Kidney (tissue), 22 donors: ENCODE measurements at places on chromosomes 7 and 10. TPM values are rescaled to one million over a fixed set of nuclear protein-coding genes. Genes with fewer than 3 reads are reported as not detected.

Gene SPACDR
- polyA plus RNA-seq: not detected

Gene CAV2
- 23.1 TPM for polyA plus RNA-seq

Gene ITPRID1
- polyA plus RNA-seq: not detected

Gene MALSU1
- polyA plus RNA-seq: 94.9 TPM

Gene CC2D2B
- polyA plus RNA-seq: 0.80 TPM

Gene CALN1
- not detected for polyA plus RNA-seq

Gene VWA2
- 0.17 TPM for polyA plus RNA-seq

Gene CPA1
- polyA plus RNA-seq: 1.1 TPM

Gene GPR85
- 0.65 TPM for polyA plus RNA-seq

Gene CLCN1
- polyA plus RNA-seq: not detected

Gene COL28A1
- polyA plus RNA-seq: 2.7 TPM

Gene AGR2
- 15.1 TPM for polyA plus RNA-seq

Gene LRRC18
- not detected for polyA plus RNA-seq

Gene BET1
- polyA plus RNA-seq: 32.2 TPM

Gene CPN1
- 0.43 TPM for polyA plus RNA-seq

Gene PHF14
- polyA plus RNA-seq: 17.1 TPM
